ENCODE measurements at places on chromosomes 5 and 9.

DNA sequence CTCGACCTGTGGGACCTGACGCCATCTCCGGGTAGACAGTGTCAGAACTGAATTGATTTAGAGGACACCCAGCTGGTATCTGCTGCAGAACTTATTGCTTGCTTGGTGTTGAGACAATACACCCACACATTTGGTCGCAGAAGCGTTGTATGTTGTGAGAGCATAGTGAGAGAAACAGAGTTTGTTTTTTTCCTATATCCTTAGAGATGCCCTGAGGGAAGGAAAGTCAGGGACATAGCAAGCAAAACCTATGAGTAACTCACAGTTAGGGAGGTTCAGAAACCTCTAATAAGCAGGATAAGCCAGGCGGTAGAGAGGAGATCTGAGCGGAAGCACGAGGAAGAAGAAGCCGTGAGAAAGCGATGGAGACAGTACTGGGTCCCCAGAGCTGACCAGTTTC lies 59.8 kb downstream of the PTCD2 start:
- DNase-seq, result no peak

GRCh38 chr9:7258688-7259396 lies 501.1 kb downstream of the KDM4C start:
- no peak for DNase-seq

- DNase-seq, result no peak
Measured at GRCh38 chr9:96720435-96720834, 57.5 kb downstream of the ZNF510 start.

- no peak for DNase-seq
Measured at GRCh38 chr9:101674165-101674564, 64.3 kb downstream of the GRIN3A start.

DNA sequence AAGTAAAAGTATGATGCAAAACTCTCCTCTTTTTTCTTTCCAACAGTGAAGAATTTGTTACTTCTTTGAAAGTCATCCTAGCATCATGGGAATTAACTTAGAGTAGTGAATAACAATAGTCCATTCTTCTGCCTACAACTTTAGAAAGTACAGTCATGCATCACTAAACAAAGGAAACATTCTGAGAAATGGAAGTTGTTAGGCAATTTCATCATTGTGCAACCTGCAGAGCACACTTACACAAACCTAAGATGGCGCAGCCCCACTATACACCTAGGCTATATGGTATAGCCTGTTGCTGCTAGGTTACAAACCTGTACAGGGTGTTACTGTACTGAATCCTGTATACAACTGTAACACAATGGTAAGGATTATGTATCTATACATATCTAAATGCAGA lies 1209.3 kb upstream of the C9orf72 start:
- no peak for DNase-seq

- no peak for DNase-seq
Measured at GRCh38 chr5:123659011-123659410, 147.0 kb downstream of the CSNK1G3 start.

GRCh38 chr9:87875060-87875459 lies 7.6 kb upstream of the SPATA31E1 start:
- no peak for DNase-seq

DNA sequence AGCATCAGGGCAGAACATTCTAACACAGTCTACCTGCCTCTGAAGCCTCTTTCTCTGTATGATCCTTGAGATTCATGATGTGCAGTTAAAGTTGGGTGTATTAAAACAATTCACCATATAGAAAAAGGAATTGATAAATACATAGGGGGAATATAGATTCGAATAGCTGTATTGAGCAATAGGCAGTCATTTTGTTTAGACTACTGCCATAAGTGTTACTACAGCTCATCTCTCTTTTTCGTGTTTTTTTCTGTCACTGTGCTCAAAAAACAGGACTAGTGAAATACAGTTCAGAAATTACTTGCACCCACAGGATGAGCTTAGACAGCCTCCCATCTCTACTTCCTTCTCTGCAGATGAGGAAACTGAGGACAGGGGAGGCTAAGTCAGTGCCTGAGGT lies 144.6 kb upstream of the FBN2 start:
- DNase-seq, result no peak

DNA sequence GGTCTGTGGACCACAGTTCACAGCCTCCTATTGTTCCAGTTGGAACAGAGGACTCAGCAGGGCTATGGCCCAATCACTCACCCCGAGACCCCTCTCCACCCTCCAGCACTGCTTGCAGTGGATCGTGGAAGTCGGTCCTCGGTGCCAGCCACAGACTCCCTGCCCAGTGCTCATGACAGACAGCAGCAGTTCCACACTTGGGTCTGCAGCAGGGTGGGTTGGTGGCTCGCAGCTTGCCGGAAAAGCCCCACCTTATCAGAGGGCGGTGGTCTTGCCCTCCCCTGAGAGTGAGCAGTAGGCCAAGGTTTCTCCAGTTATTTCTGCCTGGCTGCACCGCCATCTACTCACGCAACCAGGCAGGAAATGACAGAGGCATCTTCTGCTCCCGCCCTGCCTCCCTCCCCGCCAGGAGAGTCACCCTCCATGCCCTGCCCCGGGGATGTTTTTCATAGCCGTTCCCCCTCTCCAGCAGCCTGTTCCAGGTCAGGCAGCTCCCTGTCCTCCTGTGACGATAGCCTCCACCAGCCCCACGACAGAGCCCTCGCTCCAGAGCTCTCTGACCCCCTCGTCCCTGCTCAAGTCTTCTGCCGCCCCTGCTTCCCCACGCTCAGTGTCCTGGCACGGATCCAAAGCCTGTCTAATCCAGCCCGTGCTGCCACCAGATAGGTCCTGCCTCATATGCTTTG lies 34.5 kb downstream of the UNC5A start:
- DNase-seq, result no peak

DNA sequence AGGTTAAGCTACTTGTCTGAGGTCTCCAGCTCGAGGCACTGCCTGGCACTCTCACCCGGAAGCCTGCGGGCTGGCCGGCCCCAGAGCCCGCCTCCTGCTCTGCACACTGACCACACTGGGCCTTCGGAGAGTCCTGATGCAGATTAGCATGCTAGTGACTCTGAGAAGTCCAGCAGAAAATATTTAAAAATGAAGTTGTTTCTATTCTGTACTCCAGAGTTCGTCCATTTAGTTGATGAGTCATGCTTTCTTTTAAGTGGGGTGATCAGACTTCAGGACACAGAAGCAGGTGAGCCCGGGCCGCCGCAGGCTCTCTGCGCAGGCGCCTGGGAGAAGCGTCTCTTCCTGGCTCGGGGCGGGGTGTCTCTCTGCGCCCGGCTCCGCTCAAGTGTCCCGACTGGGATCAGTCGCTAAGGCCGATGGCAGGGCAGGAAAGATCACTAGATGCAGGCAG lies 32.5 kb downstream of the FAM240B start:
- DNase-seq, result no peak

- no peak for DNase-seq
Measured at GRCh38 chr5:16886366-16886736, 49.7 kb downstream of the MYO10 start.

DNA sequence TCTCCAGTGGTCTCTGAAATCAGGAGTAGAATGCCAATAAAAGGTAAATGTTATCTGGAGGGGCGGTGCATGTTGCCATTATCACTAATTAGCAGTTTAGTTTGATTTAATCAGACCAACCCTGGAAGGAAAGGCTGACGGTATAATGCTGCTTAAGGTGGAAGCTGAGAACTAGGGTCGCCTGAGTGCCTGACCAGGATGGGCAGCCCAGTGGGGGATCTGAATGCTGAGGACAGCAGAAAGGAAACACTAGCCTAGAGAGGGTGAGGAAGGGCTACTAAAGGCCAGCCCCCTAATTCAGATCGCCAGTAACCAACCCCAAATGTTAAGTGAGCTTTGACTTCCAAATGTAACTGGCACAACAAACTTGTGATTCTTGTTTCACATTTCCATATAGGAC lies 172.2 kb downstream of the APBA1 start:
- no peak for DNase-seq

- DNase-seq, result no peak
Measured at GRCh38 chr5:179699616-179700237, 960 bp downstream of the CANX start.

DNA sequence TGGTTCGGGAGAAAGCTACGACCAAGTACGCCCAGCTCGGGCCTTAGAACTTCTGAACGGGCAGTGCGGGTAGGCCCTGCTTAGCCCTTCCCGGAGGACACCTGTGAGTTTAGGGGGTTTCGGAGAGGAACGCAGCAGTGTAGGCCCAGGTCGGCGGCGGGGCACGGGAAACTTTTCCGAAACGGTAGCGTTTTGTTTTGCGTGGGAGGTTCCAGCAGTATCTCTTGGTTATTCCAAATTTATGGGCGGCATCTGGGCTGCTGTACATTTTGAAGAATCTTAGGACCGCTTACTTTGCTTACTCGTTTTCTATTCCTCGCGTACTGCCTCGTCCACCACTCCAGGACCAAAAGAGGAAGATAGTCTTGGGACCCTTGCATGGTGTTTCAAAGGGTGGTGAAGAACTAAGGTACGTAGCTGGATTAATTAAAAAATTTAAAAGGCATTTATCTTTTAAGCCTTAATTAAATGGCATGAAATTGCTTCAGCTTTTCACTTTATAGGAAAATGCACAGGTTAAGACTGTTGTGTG lies 492 bp downstream of the TENT2 start:
- no peak for DNase-seq

- DNase-seq, result no peak
Measured at GRCh38 chr9:19231904-19232822, 1.7 kb downstream of the DENND4C start.

DNA sequence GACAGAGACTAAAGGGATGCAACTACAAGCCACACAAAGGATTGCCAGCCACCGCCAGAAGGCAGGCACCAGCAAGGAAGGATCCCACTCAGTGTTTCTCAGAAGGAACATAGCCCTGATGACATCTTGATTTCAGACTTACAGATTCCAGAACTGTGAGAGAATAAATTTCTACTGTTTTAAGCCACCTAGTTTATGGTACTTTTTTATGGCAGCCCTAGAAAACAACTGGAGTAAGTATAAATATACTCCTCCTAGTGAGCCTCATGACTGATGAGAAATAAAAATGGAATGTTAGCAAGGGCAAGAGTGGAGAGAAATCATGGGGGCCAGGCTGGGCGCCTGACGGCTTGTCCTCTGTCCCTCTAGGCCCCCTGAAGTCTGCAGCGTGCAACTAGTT lies 307.3 kb downstream of the PIK3R1 start:
- DNase-seq, result no peak

DNA sequence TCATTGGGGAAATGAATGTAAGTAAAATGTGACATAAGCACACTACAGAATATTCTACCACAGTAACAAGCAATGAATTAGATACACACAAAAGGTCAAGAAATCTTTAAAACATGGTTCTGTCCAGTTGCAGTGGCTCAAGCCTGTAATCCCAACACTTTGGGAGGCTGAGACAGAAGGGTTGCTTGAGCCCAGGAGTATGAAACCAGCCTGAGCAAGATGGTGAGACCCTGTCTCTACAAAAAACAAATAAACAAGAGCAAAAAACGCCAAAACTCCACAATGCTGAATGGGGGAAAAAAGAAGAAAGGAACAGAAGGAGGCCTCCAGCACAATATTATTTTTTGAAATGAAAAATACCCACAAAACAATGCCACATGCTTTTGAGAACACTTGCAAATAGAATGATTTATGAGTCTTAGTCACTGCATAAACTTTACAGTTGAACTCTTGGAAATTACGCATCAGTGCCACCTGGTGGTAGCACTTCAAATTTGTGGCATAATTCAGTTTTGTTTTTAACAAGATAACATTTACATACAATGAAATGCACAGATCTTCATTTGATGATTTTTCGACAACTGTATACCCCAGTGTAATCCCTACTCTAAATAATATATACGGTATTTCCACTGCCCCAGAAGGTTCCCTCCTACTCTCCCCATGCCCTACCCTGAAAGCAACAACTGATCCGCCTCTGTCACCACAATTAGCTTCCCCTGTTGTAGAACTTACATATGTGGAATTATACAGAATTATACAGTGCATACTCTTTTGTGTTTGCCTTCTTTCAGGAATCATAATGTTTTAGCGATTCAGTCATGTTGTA lies 14.4 kb upstream of the SPINK4 start:
- DNase-seq, result peak; percentile 70

DNA sequence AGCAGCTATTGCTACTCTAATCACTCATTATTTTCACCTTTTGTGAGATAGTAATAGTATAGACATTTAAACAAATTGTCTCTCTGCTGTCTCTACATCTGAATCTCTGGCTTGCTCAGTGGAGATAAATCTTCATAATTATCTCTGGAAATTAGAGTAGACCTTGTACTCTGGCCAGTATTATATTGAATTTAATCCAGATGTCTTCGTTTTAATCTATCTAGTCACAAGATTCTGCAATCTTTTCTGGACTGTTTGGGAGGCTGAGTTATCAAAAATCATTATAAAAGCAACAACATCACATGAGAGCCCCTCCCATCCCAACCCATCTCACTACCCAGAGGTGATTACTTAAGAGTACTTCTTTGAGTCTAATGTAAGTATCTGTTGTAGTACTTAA lies 19.0 kb downstream of the ARHGAP26 start:
- no peak for DNase-seq

DNA sequence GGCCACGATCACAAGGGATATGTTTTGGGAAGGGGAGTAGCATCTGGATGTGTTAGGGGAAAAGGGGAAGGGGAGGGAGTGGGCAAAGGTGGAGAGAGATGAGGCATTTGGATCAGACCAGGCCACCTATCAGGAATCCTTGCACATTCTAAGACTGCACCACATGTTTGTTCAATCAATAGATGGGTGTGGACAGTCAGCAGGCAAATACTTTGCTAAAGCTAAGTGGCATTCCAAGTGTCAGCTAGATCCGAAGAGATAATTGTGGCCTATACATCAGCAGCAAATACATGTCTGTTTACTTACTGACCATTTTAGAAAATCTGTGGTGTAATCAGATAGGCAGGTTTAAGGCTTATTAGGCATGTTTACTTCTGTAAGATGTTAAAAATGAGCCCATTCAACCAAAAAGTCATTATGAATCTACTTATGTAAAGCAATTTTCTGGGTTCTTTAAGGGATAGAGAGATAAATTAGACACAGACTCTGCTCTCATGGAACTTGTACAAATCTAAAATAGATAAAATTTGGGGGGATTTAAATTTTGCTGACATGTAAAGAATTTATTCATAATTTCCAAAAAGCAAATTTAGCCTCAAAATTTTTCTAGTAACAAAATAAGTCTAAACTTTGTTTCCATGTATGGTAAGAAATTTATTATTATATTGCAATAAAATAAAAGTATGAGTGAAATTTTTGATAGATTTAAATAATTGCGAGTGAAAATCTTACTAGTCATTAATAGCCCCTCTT lies 107.3 kb downstream of the SNCAIP start:
- DNase-seq, result no peak

GRCh38 chr5:154214371-154215106 lies 24.0 kb downstream of the GALNT10 start:
- no peak for DNase-seq

GRCh38 chr9:30982301-30982700 lies 1402.1 kb upstream of the ACO1 start:
- no peak for DNase-seq

DNA sequence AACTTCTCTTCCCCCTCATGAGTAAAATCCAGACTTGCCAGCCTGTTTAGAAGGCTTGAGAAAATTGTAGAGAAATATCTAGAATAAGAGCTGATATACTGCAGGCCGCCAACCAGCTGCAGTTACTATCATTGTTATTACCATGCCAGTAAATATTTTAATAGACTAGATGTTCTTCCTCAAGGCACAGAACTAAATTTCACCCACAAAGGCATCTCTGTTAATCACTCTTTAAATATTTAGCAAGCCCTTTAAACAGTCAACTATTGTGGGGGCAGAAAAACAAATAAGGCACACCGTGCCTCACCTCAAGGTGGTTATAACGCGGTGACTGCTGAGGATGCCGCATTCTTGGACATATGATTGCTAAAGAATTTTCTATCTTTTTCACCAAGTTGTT lies 147.0 kb downstream of the SPOCK1 start:
- no peak for DNase-seq

GRCh38 chr9:108546215-108546614 lies 309.6 kb downstream of the ACTL7B start:
- DNase-seq, result no peak

Measured in SK-N-MC (cell line).